ENCODE measurements at places on chromosomes 16 and 17.

DNA sequence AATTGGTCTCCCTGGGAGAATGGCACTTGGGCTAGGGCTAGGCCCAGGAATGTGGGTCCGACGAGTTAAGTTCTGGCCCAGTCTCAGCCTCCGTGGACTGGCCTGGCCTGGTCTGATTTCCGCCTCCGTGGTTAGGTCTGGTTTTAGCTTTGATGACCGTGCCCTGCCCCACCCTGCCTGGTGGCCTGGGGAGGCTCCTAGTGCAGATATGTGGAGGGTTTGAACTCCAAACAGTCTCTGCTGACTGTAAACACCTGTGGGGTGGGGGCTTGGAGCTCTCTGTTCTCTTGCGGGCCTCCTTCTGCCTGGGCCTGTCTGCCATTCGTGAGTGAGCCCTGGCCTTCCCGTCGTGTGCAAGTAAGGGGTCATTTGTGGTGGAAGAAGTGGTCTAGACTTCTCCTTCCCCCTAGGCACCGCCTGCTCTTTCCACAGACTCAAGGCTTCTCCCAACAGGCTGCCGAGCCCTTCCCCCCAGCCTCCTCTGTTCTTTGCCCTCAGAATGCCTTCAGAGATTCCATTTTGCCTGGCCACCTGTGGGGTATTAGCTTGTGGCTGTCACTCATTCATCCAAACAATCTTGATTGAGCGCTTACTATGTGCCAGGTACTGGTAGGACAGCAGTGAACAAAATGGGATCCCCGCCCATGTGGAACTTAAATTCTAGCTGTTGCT lies 1.6 kb downstream of the ATP6V0C start:
- DNase-seq: no peak

- no peak for DNase-seq
These were observed 12.9 kb upstream of the CMIP start for GRCh38 chr16:81431554-81432353.

- no peak for DNase-seq
These were observed 9.0 kb upstream of the CD300C start for GRCh38 chr17:74554909-74555308.

DNA sequence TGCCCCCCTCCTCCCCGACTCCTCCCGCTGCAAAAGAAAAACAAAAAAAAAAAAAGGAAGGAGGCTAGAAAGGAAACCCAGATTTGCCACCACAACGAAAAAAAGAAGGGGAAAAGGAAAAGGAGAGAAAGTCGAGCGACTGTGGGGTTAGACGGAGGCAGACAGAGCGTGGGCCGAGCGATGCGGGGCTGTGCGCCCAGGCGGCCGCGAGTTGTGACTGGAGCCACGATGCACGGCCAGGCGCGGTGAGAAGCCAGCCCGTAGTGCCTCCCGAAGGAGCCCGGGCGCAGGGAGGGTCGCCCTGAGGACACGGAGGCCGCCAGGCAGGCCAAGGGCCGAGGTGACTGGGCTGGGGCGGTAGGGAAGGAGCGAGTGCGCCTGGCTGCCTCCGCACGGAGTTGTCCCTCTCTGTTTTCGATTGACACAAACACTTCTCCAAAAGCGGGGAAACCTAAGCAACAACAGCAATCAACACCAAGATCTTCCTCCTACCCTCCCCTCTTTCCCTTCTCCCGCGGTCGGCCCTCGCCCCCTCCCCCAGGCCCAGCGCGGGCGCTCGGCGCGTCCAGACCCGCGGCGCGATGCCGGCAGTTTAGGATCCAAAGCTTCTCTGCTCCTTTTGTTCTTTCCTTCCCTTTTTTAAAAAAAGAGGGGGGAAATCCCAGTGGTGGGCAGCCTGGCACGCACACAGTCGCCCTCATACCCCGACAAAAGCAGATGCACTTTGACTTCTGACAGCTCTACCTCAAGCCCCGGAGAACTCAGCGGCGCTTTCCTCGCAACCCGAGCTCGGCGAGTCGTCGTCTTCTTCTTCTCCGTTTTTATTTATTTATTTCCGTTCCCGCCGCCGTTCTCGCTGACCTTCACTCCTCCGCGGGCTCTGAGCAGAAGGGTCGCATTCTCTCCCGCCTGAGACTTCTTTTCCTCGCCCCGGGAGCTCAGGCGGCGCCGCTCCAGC lies at the start of gene LHX1:
LHX1 (plus strand) TSS at position 475 of the 958 bp plus-strand sequence. CDS start 723 bp downstream, outside the sequence.
- no peak for DNase-seq

- DNase-seq: no peak
These were observed 495 bp downstream of the PARN start for GRCh38 chr16:14629612-14629918.

- no peak for DNase-seq
These were observed 251.4 kb downstream of the HS3ST3B1 start for GRCh38 chr17:14552306-14552705.

GRCh38 chr17:39568702-39569101 lies 39.0 kb downstream of the NEUROD2 start:
- no peak for DNase-seq

GRCh38 chr16:88790312-88791211 lies 5.5 kb upstream of the PIEZO1 start:
- DNase-seq: no peak

DNA sequence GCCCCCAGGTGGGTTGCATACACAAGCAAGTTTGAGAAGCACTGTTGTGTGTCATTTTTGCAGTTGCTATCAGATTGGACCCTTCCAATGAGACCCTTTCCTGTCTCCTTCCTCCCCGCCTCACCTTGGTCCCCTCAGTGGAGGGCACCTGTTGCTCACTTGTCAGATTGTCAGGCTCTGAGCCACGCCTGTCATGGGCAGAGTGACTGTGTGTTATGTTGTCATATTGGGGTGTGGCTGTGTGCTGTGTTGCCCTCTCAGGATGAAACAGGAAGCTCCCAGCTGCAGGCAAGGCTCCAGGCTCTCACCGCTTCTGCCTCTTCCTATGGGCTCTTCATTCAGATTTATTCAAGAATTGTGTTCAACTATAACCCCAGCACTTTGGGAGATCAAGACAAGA lies 302.9 kb downstream of the CPPED1 start:
- DNase-seq: no peak

DNA sequence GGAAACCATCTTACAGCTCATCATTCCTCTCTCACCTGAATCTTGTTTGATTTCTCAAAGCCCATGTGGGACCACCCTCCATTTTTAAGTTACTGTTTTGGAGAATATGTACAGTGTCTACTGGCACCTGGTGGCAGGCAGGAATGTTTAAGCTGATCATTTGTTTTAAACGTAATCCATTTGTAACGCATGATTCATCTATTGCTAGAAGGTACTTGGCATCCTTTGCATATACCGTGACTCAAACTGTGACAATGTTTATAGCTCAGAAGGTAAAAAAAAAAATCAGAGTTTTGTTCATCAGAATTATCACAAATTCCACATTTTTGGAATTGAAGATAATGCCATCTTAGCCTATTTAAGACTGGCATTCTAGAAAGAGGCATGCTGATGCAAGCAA lies 1007.5 kb upstream of the EEF2KMT start:
- no peak for DNase-seq

GRCh38 chr17:70318051-70318450 lies 148.7 kb downstream of the KCNJ2 start:
- DNase-seq: no peak

GRCh38 chr16:11224894-11225676 lies 30.9 kb downstream of the SOCS1 start:
- no peak for DNase-seq

Measured in hippocampal formation (tissue), 2 donors.